ENCODE measurements at places on chromosomes 6 and 20. TPM values are rescaled to one million over a fixed set of nuclear protein-coding genes. Genes with fewer than 3 reads are reported as not detected.

GPR31 gene
- total RNA-seq, result not detected

CYP39A1 gene
- total RNA-seq, result 8.4 TPM

AHI1 gene
- total RNA-seq, result 47.8 TPM

TMEM170B gene
- 2.5 TPM for total RNA-seq

SLC17A1 gene
- not detected for total RNA-seq

HDGFL1 gene
- total RNA-seq, result not detected

All from articular chondrocyte of knee joint (primary cell).